Fibroblast of skin of abdomen (primary cell): ENCODE measurements at places on chromosomes 1 and 21.

GRCh38 chr1:168387781-168388760, 107.4 kb downstream of the TBX19 start:
- DNase-seq: no peak

GRCh38 chr1:31701091-31701736, 2.6 kb downstream of the COL16A1 start:
- DNase-seq: peak; percentile 99

- DNase-seq: no peak
These were observed 23.0 kb downstream of the APP start for GRCh38 chr21:26147535-26147934.

DNA sequence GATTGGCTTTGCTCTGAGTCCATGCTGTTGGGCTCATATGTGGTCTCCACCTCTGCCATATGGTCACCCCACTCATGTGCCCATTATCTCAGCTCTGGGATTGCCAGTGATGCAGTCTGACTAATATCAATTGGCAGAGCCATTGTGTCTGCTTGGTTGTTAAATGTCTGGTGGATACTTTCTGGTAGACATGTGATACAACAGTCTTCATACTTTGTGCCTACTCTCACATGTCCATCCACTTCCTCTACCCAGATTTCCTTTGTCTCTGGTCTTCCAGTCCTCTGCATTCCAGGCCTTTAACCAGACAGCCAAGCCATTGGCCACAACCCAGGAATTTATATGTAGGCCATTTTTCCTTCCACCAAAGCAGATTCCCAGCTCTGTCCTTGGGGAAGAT, 30.8 kb upstream of the DIPK1A start:
- DNase-seq: peak; percentile 23

GRCh38 chr1:47582891-47583608, 145.2 kb downstream of the FOXD2 start:
- peak; percentile 20 for DNase-seq

GRCh38 chr21:31974454-31974985, 101.7 kb downstream of the HUNK start:
- DNase-seq: no peak

DNA sequence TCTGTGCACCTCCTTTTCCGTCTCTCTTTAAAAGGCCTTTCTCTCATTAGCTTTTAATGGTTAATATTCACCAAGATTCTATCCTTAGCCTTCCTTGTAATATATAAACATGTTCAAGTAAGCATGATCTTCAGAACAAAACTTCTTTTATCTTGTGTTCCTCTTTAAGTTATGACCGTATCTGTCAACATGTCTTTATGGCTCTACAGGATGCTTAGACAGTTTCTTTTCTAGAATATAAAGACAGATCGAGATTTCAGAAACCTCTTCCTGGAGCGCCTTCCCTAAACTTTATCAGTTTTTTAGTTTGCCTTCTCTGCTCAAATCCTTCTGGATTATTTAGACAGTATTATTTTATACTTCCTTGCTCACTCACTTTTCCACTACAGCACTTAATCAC, 7.2 kb downstream of the RO60 start:
- no peak for DNase-seq

GRCh38 chr1:246372559-246372958, 134.5 kb downstream of the SMYD3 start:
- DNase-seq: no peak

- DNase-seq: peak; percentile 67
These were observed 38.1 kb downstream of the RGS2 start for GRCh38 chr1:192846950-192847349.

DNA sequence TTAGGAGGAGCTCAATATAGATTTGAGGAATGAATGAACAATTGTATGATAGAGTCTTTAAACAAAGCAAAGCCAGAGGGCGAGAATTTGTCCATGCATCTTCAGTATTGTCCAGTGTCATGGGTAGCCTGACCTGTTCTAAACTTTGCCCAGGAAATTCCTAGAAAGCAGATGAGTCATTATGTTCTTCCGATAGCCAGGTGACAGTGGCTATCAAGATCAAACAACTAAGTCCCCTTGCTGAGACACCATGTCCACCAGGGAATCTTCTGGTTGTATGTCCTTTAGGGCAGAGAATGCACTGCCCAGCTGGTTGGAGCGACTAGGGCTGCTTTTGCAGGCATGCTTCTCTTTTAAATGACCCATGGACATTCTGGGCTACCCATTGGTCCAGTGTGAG, 1.8 kb upstream of the SLC26A9 start:
- no peak for DNase-seq

DNA sequence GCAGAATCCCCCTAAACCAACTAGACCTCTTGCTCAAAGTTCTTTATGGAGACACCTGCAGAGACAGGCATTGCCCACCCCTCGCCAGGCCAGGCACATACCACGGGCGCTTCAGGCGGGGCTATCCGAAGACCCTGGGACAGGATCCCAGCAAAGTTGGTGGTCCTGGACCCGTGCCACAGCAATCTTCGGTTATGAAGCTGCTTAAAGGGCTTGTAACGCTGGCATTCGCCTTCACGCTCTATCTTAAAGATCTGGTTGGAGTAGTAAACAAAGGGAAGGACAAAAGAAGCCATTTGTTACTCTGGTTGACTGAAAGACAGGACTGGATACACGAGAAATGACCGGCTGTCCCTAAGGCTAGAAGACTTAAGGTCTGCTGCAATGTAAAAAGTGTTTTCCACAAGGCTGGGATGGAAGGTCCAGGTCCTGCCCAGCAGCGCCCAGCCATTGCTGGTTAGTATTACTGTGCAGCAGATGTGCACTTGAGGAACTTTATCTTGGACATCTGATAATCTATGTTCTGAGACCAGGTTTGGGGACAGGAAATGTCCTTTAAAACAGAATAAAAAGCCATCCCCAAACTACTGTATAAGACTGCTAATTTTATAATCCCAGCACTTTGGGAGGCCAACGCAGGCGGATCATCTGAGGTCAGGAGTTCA, 42.9 kb downstream of the PARP1 start:
- DNase-seq: no peak

DNA sequence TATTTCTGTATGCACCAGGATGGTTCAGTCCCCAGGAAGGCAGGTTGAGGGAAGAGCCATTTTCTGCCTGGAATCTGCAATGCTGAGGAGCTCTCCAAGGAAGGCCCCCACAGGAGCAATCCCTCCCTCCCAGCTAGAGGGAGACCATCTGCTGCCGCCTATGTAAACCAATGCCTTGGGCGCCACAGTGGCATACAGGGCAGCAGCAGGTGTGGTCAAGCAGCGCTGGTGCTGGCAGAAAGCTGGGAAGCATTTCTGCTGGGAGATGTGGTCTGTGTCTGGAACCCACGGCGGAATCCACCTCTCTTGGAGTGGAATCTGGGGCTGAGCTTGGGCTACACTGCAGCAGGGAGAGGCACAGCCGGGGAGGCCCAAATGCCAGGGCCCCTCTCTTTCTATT, 283.3 kb downstream of the RRAGC start:
- no peak for DNase-seq

- DNase-seq: peak; percentile 27
These were observed 33.6 kb downstream of the CD58 start for GRCh38 chr1:116537040-116537831.

GRCh38 chr1:20936216-20936615, 149.1 kb upstream of the HP1BP3 start:
- DNase-seq: no peak

DNA sequence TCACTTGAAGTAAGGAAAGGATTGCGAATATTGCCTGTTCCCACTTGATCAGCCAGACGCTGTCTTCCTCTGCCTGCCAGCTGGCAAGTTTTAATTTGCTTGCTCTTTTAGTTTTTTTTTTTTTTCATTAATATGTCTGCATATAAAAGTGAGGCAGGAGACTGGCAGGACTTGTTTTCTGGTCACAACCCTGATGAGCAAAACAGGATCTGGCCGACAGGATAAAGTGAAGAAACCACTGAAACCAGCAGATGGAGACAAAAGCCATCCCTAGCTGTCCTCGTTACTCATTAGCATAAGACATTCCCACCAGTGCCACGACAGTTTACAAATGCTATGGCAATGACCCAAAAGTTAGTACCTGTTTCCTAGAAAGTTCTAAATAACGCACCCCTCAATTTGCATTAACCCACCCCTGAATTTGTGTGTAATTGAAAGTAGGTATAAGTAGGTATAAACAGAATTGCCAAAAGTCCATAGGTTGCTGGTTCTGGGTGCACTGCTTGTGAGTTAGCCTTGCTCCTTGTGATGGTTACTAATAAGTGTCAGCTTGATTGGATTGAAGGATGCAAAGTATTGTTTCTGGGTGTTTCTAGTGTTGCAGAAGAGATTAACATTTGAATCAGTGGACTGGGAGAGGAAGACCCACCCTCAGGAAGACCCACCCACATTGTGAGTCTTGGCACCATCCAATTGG, 60.8 kb downstream of the ZNF684 start:
- DNase-seq: peak; percentile 9

DNA sequence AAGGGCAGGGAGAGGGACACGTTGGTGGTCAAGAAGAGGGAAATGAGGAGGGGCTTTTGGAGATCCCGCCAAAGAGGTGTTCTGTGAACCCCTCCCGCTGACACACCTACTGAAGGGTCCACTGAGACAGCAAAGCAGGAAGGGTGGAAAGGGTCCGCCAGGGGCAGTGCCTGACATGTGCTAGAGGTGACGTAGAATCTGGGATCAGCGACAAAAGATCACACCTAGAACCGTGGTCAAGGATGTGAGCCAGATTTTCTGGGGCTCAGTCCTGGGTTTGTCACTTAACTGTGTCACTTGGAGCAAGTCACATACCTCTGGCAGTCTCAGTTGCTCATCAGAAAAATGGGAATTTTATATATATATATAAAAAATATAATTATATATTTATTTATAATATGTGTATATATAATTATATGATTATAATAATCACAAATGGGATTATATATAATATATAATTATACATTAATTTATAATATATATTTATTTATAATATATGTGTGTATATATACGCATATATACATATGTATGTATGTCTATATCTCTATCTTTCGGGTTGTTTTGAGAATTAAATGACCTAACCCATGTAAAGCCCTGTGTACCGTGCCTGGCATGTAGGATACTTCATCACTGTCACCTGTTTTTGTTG, 35.0 kb upstream of the ATP5PO start:
- no peak for DNase-seq

- no peak for DNase-seq
These were observed 50.7 kb downstream of the MTR start for GRCh38 chr1:236845830-236846229.

DNA sequence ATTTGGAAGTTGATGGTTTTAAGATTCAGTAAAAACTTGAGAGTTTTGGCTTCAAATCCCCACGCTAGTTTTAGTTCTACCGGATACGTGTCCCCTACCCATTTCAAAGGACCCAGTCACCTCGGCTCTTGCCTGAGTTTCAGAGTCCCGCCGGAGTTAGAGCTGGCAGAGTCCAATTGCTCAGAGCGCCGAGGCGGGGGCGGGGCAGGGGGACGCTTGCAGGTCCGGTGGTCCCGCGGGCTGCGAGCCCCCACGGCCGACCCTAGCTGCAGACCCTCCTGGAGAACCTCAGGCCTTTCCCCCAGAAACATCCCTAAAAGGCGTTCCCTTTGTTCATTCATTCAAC, 765 bp upstream of the VPS45 start:
- DNase-seq: no peak

DNA sequence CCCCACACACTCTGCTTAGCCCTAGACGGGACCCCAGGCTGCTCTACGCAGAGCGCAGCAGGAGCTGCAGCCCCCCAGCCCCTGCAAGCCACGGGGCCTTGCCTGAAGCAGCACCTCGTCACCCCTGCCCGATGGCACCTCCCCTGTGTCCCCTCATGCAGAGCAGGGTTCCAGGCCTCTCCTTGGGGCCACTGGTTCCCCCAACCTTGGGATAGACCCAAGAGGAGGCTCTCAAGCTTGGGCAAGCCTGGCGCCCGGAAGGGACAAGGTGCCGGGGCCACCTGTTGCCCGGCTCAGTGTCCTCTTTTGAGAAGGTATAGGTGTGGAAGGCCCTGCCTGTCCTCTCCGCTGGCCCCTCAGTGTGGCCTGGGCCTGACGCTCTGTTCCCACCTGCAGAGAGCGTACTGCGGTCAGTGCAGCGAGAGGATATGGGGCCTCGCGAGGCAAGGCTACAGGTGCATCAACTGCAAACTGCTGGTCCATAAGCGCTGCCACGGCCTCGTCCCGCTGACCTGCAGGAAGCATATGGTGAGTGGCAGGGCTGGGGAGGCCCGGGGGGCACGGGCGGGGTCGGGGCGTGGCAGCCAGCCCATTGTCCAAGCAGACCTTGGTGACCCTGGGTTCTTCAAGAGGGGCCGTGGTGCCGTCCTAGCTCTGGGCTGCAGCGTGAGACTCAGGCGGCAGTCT, 50.6 kb downstream of the FAAP20 start:
- DNase-seq: no peak

- no peak for DNase-seq
These were observed 129.8 kb downstream of the CNIH3 start for GRCh38 chr1:224745924-224746323.

- DNase-seq: no peak
These were observed 1.6 kb downstream of the OVAAL start for GRCh38 chr1:180560200-180560867.

DNA sequence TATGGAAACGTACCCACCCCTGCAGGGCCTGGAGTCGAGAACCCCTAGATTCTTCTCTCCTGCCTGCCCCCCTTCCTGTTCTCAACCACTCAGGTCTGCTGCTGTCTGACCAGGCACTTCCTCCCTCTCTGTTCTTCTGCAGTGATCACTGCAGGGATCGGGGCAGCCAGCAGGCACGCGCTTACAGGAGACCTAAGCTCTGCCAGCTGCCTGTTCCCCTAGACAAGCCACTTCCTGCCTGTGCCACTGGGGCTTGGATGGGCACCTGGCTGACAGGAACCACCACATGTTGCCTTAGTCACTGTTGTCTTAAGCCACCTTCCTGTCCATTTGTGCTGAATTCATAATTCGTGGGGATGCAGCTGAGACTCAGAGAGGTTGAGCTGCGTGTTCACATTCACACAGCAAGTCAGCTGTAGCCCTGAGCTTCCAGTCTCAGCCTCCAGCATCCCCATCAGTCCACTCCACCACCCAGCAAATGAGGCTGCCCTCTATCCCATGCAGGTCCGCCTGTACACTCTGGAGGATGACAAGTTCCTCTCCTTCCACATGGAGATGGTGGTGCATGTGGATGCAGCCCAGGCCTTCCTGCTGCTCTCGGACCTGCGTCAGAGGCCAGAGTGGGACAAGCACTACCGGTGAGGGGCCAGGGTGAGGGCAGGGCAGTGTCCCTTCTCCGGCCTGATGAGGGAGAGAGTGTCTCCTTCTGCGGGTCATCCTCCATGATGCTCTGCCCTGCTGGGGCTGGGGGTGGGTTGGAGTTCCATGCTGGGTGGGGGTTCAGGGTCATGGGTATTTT, 18.6 kb downstream of the FAM151A start:
- DNase-seq: no peak

GRCh38 chr1:27603309-27603680, 649 bp downstream of the AHDC1 start:
- no peak for DNase-seq

DNA sequence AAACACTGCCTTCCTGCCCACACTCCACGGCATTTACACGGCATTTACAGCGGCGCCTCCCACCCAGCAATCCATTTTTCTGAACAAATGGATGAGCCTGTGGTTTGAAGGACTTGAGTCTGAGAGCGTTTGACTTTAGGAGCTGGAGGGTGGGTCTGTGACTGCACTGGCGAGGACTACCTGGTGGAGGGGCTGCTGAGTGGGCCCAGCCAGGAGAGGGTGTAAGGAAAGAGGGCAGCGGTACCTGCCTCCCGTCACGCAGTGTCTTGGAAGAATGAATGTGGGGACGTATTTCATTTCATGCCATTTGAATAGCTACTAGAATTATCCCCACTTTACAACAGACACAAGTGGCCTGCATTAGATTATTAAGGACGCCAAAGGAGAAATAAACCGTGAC, 62.9 kb downstream of the B3GALT5 start:
- DNase-seq: no peak

- no peak for DNase-seq
These were observed 161.7 kb downstream of the TGFBR3 start for GRCh38 chr1:91724231-91724630.
